ENCODE measurements at places on chromosomes 2 and 18. TPM values are rescaled to one million over a fixed set of nuclear protein-coding genes. Genes with fewer than 3 reads are reported as not detected.

DNA sequence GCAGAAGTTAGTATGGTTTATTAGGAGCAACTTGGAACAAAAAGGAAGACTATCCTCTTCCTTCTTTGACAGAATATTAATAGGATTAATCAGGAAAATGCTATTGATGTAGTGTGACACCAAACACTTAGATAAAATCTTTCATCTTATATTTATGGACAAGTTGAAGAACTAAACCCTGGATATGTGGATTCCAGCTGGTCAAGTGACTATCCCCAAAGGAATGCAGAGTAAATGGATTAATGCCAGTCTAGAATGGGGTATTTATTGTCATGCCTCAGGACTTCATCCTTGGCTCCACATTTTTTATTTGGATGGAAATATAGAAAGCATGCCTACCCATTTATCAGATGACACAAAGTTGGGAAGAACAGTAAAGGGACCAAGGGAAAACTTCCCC is 124.0 kb upstream of the TTC39C start:
- no peak for DNase-seq

DNA sequence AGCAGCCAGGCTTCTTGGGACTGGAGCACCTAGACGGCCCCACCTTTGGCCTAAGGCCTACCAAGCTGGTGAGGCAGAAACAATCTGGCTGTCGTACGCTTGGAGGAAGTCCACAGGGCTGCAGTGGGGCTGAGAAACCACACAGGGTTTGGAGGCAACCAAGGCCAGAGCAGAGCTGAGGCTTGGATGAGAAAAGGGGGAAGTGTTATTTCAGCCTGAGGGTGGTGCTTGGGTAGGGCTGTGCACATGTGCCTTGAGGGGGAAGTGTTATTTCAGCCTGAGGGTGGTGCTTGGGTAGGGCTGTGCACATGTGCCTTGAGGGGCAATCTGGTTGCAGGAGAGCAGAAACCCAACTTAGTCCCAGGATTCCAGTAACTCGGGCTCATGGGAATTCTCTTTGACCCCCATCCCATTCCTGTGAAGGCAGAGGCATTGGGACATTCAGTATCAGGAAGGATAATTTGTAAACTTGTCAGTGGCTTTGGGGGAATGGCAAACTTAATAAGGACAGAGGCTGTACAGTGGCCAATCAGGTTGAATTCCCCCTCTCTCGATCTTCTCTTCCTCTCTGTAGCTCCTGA is 971 bp upstream of the FBXO41 start:
- DNase-seq, result no peak

The CCL20 gene
- 1.6 TPM for total RNA-seq

DNA sequence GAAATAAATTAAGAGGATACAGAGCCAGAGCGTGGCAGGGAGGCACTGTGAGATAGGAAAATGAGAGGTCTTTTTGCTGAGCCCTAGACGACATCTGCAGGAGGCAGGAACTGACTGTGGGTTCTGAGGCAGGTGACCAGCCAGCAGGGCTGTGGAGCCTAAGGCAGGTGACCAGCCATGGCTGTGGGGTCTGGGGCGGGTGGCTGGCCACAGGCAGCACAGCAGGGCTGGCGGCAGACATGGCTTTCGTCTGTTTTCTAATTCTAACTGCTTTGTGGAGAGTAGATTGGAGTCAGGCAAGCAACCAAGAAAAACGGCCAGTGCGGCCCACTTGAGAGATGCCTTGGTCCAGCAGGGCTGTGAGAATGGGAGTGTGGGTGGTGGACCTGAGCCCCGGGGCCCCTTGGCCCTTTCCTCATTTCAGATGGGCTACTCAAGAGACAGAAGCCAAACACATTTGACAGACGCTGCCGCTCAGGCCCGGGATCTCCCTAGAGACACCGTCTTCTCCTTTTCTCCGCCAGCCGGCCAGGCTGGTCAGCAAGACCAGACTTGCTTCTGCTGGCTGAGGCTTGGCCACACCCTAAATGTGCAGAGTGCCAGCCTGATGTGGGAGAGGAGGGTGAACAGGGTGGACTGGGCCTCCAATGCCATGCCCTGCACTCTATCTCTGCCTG is 19.7 kb upstream of the GNAL start:
- DNase-seq, result no peak

DNA sequence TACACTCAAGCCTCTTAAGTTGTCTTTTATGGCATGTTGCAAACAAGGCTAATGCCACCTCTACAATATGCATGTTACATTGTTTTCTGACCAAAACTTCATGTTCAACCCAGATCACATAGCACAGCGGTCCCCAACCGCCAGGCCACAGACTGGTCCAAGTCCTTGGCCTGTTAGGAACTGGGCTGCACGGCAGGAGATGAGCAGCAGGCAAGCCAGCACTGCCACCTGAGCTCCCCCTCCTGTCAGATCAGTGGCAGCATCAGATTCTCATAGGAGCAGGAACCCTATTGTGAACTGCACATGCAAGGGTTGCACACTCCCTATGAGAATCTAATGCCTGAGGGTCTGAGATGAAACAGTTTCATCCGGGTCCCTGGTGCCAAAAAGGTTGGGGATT is 324.8 kb upstream of the CHAC2 start:
- no peak for DNase-seq

All from lower lobe of right lung (tissue), 2 donors.